ENCODE measurements at places on chromosomes 4 and X.

GRCh38 chr4:184066584-184067300, 150.9 kb downstream of the ENPP6 start:
- DNase-seq, result no peak

DNA sequence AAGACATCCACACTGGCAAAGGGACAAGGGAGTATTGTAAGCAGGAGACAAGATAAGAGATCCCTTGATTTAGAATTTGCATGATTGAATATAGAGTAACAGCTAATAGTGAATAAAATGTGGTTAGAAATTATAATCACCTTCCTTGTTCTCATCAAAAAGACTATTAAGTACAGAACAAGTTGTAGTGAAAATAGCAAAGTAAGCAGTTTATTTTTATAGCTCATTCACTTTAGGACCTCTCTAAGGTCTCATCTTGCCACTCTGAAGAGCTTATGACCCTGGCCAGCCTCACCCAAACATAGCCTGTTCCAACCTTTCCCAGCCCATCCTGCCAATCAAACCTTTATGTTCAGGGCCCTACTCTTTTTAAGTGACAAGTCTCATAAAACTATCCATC, 30.6 kb downstream of the MID2 start:
- no peak for DNase-seq

DNA sequence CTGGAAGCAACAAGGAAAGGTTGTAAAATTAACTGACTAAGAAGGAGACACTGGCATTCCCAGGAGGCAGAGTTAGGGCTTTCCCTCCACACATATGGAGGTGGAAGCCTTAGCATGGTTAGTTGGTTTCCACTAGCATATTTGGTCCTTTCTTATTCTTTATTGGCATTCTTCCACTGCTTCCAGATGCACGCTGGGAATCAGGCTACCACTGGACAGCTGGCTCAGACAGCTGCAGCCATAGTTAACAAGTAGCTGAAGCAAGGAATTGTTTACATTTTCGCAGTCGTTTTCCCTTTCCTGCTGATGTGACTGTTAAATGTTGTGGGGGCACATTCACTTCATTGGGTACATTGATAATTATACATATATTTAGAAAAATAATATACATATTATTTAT, 169.2 kb downstream of the GRIA2 start:
- DNase-seq, result no peak

- no peak for DNase-seq
Measured at GRCh38 chrX:118239178-118239870, 106.6 kb upstream of the WDR44 start.

DNA sequence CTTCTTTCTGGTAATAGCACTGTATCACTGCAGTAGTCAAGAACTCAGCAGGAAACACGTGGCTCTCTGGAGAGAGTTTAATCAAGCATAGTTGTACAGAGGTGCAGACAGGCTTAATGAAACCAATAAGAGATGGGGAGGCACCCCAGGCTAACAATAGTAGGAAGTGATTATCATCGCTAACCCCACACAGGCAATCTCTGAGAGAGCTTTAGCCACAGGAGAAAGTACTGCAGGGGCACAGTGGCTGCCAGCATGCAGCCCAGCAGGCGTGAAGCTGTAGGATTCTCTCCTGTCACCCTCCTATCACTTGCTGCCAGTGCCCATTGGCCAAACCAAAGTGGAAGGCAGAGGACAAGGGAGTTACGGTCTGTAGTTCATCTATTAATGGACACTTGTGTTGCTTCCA, 450.0 kb upstream of the RASGEF1B start:
- DNase-seq, result no peak

- no peak for DNase-seq
Measured at GRCh38 chr4:140662082-140662869, 93.5 kb upstream of the UCP1 start.

DNA sequence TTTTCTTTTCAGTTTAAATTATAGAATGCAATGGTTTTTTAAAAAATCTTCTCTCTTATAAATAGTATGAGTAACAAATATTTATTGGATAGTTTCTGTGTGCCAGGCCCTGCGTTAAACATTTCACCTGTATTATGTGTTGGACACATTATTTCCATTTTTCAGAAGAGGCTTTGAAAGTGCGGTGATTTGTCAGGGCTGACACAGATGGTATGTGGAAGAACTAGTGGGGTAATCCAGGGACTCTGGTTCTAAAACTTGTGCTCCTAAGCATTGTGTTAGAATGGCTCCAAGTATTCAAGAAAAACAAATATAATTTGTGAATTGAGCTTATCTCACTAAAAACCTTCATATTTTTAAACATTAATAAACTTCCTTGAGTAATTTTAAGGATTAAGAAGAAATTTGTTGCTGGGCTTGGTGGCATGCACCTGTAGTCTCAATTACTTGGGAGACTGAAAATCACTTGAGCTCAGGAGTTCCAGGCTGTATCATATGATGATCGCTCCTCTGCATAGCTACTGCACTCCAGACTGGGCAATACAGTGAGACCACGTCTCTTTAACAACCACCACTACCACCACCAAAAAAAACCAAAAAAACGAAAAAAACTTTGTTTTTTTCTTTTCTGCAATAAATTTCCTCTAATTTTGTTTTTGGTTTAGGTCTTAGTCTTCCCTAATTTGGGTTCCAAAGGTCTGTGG, 40.0 kb downstream of the RAPGEF2 start:
- DNase-seq, result no peak

DNA sequence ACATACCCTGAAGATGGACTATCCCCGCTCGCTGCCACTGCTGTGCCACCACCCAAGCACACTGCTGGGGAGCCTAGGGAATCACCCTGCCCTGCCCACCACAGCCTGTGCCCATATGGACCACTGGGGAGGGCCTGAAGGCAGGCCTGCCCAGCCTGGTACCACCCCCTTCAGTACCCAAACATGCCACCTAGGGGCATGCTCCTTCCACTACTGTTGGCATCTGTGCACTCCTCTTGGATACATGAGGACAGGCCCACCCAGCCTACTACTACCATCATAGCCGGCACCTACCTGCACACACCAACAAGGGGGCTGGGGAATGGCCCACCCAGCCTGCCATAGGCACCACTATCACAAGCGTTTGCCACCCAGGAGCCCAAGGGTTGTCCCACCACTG, 30.1 kb upstream of the PRDX4 start:
- DNase-seq, result no peak

- no peak for DNase-seq
Measured at GRCh38 chr4:54976682-54977081, 148.7 kb downstream of the KDR start.

- no peak for DNase-seq
Measured at GRCh38 chr4:88672987-88673386, 24.6 kb downstream of the NAP1L5 start.

DNA sequence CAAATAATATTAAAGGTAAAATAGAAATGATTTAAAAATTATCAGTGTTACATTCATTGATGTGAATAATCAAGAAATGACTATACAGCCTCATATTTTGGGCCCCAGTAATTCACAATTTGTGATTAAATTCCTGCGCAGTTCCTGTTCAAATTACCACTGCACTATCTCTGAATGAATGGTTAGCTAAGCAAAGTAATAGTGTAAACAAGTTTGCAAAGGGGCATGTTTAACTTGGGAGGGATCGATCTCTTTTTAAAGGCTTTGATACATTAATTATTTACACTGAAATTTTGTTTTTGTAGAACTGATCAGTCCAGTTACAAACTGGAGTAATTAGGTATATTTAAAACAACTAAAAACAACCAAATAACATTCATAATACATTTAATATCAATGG, 784.4 kb downstream of the RPA4 start:
- DNase-seq, result no peak

DNA sequence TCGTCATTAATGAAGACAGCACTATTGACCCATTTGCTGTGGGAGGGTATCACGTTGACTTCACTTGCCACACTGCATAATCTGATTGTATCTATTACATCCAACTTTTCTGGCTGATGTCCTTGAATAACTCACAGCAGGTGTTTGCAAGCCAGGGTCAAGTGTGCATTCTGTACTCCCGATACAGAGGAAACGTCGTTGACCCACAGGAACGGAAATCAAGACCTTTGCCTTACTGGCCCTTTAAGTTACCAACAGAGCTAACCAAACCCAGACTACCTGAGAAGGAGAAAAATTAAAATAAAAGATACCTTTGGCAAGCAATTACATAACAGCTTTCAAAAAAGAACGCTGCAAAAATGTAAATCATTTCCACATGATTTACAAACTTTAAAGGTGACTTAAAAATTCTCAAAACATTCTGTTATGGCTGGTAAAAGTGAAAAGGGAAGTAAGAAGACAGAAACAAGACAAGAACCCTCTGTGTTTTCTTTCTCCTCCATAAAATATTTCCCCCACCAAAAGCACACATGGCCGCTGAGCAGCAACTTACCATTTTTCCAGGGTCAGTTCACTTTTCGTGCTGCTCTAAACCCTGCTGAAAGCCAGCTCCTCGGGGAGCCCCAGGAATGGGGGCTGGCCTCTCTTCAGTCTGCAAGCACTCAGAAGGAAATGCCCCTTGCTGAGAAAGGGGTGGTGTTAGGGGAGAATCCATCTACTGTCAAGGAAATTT, 6.5 kb upstream of the SHISA3 start:
- no peak for DNase-seq

- no peak for DNase-seq
Measured at GRCh38 chrX:155962906-155963305, 34.6 kb upstream of the IL9R start.

DNA sequence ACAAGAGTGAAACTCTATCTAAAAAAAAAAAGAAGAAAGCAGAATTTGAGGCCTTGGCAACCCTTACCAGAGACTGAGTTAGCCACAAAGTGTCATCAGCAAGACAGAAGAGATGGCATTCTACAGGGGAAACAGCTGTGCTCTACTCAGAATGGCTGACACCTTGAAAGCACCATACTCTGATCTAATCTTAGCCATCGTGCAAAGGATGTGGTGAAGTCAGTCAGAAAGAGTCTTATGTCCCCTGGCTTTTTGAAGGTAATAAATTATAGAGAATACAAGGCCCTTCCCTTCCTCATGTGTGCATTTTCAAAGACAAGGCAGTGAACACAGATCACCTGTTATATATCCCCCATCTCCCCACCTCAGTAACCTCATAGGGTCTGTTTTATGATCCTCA, 13.2 kb downstream of the CLNK start:
- no peak for DNase-seq

- DNase-seq, result no peak
Measured at GRCh38 chrX:43349363-43349762, 306.7 kb upstream of the MAOA start.

DNA sequence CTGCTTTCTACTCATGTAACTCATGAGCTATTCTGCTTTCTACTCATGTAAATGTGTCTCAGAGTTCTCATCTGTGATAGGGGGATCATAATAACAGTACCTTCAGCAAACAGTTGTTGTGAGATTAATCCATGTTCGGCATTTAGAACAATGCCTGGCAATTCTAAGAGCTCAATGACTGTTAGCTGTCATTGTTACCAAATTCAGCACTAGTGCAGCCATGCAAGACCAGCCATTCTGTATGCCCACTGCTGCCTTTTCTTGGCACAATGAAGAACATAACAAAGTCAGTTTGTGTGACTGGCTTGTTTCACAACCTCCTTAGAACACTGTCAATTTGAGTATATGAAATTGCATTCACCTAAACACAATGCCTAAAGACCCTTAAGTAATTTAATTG, 163.2 kb downstream of the ANK2 start:
- DNase-seq, result no peak

- DNase-seq, result no peak
Measured at GRCh38 chr4:121227341-121227792, 63.2 kb upstream of the TNIP3 start.
